ENCODE measurements at places on chromosomes 4 and X.

GRCh38 chrX:155237719-155238118 is 21.5 kb downstream of the VBP1 start:
- DNase-seq: no peak

DNA sequence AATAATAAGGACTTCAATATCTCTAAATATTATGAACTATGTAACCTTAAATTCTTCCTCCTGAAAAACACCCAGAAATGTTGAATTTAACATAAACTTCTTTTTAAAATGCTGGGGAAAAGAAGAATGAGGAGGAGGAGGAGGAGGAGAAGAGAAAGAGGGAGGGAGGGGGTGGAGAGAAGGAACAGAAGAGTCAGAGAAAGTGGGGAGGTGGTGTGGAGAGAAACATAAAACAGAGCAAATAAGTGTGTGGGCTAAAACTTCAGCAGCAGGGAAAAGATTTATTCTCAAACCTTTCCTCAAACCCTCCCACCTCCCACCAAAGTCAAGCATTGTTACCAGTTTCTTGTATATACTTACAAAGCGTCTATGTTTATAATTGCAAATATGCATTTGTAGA is 34.7 kb upstream of the SEC24B start:
- no peak for DNase-seq

GRCh38 chr4:27327421-27328181 is 467.0 kb downstream of the STIM2 start:
- DNase-seq: no peak

DNA sequence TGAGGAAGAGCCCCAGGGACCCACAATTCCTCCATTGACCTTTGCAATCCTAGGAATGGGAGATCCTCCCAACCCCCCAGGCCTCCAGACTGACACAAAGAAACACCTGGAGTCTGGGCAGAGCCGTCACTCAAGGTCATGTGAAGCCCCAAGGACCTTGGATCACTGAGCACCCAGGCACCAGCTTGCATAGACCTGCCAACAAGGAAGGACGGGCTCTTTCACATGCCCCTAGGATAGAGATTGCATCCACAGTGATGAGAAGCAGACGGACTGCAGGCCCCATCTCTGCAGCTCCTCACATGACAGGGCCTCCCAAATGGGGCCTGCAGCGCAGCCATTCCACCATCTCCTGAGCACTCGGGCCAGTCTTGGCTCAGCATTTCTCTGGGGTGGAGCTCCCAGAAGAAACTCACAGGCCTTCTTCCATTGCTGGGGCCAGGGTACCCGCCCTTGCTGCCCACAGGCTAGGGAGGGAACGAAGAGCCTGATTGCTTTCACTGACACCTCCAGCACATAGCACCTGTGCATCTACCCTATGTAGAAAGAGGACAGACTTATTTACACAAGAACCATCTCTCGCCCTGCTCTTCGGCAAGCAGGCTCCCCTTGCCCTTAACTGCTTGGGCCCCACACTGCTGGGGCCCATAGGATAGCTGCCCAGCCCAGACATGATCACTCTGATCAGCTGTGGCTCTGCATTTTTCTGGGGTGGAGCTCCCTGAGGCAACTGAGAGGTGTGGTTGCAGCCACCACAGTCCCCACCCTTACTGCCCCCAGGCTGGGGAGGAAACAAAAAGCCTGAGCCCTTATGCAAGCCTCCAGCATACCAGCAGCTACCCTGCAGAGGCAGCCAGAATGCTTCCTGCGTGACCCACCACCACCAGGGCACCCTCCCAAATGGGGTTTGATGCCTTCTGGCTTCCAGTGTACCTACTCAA is 185.7 kb upstream of the ZCCHC13 start:
- no peak for DNase-seq

- no peak for DNase-seq
Measured at GRCh38 chrX:19225909-19226308, 103.6 kb upstream of the ADGRG2 start.

- DNase-seq: no peak
Measured at GRCh38 chr4:189162073-189162789, 778.4 kb upstream of the FRG1 start.

DNA sequence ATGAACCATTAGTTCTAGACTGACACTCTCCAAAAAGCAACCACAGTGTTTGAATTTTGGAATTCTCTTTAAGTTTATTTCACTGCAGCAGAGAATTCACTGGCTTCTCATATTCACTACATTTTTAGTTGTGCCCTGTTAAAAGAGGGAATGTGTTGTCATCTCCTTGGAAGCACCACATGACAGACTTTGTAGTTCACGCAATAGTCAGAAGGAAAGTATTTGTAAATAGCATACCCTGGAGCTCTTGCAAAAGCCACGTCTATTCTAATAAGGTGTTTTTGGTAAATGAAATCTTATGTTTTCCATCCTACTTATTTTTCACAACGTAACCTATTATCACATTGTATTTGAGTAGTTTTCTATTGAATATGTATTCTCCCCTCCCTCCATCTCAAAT is 25.8 kb downstream of the DOCK11 start:
- no peak for DNase-seq

DNA sequence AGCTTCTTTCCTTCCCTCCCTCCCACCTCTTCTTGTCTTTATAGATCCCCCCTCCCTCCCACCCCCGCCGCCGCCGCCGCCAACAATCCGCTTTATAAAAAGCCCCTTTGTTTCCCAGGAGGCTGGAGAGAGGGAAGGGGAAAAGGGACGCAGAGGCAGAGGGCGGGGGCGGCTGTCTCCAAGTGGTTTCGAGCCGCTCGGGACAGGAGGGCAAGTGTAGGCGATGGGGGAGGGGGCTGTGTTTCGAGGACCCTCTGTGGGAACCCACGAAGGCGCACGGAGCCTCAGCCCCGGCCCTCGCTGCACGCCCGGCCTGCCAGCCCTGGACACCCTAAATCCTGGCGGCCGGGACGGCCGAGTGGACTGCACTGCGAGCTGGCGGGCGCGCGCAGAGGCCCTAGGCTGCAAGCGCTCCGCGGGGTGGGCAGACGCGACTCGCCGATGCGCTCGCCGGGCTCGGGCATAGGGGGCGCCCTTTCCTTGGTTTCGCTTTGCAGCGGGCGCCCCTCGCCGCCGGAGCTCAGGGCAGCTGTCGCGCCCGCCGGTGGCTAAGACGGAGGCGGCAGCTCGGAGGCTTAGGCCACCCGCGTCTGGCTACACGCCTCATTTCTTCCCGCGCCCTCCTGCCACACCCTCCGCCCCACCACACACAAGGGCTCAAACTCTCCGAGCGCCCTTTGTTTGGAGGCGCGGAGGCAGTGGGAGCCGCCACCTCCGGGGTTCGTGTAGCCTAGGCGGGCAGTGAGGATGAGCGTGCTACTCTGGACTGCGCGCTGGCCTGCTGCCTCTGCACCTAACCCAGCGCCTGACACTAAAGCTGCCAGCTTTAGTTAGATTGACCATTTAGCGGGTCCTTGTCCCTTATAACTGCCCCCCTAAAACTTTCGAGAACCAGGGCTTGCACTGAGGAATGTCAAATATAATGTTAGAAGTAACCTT is 2.2 kb downstream of the MAMLD1 start:
- peak; percentile 81 for DNase-seq

- DNase-seq: no peak
Measured at GRCh38 chr4:174377613-174378012, 93.9 kb downstream of the CEP44 start.

DNA sequence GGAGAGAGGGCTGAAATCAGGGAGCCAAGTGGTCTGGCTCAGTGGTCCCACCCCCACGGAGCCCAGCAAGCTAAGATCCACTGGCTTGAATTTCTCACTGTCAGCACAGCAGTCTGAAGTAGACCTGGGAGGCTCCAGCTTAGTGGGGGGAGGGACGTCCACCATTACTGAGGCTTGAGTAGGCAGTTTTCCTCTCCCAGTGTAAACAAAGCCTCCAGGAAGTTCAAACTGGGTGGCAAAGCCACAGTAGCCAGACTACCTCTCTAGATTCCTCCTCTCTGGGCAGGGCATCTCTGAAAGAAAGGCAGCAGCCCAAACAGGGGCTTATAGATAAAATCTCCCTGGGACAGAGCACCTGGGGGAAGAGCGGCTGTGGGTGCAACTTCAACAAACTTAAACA is 88.1 kb downstream of the NPFFR2 start:
- no peak for DNase-seq

DNA sequence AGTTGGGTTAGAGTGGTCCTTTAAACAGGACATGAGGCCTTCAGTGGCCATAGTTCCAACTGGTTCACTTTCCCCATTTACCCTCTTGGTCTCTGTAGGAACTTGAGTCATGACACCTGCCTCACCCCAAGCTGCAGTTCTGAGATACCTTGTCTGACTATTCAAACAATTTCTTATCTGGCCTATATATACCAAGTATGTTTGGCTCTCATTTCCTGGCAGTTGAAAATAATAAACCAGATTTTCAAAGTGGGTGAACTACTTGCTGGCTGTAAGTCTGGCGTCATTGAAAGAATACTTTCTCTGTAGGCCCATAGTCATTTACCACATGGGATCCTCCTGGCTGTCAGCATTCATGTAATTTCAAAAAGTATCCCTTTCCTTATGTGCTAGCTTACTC is 228.8 kb downstream of the SHROOM3 start:
- DNase-seq: no peak

GRCh38 chr4:41639291-41639690 is 101.3 kb downstream of the LIMCH1 start:
- no peak for DNase-seq

DNA sequence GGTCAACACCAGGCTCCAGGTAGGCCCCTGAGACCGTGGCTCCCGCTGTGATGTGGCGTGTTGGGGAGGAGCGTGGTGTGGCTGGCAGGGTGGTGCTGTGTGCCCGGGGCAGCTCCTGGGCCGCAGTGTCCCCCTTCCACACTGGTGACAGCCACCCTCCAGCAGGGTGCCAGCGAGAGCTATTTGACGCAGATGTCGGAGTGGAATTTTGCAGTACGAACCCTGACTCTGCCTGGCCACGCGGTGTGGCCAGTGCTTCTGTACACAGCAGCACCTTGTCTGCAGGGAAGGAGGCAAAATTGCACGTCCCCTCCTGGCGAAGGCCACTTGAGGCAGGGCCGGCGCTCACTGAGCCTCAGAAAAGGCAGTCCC is 53.2 kb downstream of the CPZ start:
- DNase-seq: peak; percentile 85

DNA sequence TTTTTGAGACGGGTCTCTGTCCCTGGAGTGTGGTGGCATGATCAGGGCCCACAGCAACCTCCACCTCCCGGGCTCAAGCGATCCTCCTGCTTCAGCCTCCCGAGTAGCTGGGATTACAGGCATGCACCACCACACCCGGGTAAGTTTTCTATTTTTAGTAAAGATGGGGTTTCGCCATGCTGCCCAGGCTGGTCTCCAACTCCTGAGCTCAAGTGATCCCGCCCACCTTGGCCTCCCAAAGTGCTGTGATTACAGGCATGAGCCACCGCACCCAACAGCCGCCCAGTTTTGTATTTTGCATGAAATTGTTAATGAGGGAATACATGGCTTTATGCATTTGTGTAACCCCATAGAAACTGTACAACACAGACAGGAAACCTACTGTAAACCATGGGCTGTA is 2.8 kb upstream of the ARHGAP4 start:
- no peak for DNase-seq

- DNase-seq: no peak
Measured at GRCh38 chrX:140440876-140441275, 64.0 kb downstream of the SOX3 start.

DNA sequence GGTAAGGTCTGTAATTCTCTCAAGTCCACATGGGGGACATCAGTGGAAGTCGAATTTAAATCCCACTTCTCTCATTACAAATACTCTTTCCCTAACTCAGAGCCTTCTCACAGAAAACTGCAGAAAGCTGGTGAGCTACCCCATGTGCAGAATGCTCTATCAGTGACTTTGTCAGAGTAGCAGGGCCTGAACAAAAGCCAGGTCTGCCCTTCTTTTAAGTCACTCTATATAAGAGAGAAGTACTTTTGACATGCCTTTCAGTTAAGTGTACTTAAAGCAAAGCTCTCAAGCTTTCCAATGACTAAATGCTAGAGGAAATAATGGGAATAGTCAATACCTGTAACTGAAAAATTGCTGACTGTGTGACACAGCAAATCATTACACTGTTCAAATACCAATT is 323.1 kb downstream of the KCNIP4 start:
- DNase-seq: no peak

DNA sequence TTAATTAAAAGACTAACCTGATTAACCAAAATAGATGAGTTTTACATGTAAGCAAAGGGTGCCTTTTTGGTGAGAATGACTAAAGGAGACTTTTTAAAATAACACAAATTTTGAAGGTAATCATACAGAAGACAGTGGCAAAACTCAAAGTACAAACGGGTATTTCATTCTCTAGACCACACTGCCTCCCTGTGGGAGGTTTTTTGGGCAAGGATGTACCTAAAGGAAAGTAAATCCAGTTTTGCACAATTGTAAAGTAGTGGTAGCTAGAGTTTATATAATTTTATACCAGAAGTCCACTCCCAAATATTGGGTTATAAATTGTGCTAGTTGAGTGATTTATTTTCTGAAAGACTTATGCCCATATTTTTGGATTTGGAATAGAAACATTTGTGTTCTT is 201.0 kb downstream of the PAPSS1 start:
- no peak for DNase-seq

GRCh38 chr4:167730769-167731168 is 361.6 kb upstream of the ANXA10 start:
- no peak for DNase-seq

DNA sequence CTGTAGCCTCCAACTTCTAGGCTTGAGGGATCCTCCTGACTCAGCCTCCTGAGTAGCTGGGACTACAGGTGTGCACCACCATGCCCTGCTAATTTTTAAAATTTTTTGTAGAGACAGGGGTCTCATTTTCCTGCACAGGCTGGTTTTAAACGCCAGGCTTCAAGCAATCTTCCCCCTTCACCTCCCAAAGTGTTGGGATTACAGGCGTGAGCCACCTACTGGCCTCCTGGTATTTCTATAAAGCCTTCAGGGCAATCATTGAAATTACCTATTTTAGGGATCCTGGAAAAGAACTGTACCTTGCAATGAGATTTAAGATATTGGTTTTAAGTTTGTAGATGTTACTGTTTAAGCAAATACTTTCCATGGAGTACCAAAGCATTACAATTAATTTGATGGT is 13.5 kb upstream of the PLS3 start:
- no peak for DNase-seq

GRCh38 chr4:10643600-10644425 is 40.8 kb downstream of the CLNK start:
- DNase-seq: no peak

DNA sequence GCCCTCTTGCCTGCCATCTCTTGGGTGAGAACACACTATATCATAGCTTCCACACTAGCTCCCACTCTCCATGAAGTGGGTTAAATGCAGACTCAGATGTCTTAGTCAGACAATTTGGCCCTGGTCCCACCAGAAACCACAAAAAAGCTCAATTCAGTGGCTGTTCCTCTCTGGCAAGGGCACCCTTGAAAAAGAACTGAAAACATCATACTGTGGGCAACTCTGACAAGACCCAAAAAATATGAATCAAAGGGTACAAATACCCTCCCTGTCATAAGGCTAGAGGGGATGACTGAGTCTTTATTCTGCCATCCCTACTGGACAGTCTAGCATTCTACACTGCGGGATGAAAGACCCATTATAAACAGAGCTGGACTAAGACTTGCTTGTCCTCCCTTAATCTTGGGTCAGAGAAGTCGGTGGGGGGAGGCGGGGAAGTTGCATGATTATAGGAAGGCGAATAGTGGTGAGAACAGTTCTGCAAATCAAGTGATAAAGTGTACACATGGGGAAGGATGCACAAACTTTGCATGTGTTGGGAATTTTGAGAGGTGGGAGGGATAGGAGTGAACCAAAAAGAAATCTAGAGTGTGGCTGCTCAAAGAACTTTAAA is 172.1 kb downstream of the OPHN1 start:
- DNase-seq: no peak

Measured in vagina (tissue), 2 donors.